Stimulated activated CD4-positive, alpha-beta T cell treated with anti-CD3 and anti-CD28 coated beads, Interleukin-1b, Interleukin-23, amount 100 ng/mL, for 4 hours (primary cell): ENCODE measurements at places on chromosomes 5 and 9.

DNA sequence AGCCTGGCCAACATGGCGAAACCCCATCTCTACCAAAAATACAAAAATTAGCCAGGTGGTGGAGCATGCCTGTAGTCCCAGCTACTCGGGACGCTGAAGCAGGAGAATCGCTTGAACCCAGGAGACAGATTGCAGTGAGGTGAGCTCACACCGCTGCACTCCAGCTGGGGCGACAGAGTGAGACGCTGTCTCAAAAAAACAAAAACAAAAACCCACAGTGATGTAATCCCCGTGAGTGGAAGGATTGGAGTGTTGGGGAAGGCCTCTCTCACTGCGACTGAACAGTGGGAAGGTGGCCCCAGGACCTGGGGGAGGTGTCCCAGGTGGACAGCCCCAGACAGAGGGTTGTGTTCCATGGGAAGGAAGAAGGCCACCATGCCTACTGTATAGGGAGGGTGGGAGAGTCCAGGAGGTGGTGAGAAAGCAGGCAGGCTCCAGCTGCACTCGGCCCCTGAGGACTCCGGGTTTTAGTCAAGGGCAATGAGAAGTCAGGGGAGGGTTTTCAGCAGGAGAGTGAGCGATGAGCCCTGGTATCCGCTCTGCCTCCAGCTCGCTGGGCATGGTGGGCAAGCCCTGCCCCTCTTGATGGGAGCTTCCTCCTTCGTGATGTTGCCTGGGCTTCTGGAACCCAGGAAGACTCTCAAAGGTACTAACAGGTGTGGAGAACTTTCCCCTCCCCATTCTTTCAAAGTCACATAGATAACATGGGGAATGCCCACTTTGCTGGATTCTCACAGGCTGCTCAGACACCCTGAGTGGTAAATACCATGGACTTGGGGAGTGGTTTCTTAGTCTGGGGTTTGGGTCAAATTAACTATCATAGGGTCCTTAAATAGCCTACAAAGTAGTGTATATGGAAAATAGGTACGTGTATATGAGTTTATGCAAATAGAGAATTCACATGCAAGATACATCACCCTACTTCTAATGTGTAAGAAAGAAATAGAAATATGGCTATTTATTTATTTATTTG is 74.7 kb downstream of the PPARGC1B start:
- no peak for DNase-seq

DNA sequence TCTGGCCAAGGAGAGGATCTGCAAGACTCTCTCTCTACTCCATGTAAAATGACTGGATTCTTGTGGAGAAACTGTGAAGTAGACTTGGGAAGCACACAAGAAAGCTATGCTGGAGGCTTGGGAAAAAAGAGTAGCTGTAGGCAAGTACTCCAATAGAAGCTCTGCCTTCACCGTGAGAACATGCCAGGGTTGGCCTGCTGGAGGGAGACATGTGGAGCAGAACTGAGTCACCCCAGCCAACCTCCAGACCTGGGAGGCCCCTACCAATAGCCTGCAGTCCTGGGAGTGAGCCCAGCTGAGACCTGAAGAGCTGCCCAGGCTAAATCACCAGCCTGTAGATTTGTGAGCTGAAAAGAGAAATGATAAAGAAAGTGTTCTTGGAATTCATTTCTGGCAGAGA is 66.6 kb downstream of the DEPDC1B start:
- DNase-seq: no peak

DNA sequence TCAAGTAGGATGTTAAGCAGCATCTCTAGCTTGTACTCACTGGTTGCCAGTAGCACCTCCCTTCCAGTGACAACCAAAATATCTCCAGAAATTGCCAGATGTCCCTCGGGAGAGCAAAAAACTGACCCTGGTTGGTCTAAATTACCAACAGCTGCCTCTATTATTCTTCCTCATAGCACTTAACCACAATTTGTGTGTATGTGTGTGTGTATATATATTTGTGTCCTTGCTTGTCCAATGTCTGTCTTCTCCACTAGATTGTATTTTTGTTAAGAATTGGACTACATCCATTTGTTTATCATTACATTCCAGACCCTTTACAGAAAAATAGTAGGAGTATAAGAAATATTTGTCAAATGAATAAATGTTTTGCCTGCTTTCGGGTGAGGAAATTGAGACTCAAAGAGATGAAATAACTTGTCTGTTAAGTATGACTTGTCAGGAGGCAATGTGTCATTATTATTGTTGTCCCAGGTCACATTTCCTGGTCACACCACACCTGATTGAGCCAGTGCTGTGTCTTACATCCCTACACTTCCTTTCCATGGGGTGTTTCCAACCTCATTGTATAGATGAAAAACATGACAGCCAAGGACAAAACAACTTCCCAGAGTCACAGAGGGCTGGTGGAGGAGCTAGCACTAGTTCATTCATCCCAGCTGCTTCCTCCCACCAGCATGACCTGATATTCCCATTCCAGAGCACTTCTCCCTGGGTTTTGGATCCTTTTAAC is 11.4 kb upstream of the GRPEL2 start:
- no peak for DNase-seq

DNA sequence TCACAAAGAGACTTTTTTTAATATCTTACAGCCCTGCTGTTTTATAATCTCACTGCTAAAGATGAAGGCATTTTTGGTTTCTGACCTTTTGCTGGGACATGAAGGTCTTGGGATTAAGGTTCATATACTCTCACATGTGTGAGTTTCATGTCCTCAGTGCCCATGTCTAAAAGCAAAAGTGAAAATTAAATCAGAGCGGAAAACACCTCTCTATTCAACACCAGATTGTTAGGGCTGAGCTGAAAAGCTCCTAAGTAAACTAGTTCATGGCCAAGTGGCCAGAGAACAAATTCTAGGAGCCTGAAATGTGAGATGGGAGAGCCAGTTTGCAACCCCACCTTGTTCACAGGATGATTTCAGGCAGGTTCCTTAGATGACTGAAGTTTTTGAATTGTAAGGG is 110.9 kb downstream of the GRIA1 start:
- no peak for DNase-seq

GRCh38 chr5:116646611-116647289 is 72.1 kb upstream of the SEMA6A start:
- no peak for DNase-seq

DNA sequence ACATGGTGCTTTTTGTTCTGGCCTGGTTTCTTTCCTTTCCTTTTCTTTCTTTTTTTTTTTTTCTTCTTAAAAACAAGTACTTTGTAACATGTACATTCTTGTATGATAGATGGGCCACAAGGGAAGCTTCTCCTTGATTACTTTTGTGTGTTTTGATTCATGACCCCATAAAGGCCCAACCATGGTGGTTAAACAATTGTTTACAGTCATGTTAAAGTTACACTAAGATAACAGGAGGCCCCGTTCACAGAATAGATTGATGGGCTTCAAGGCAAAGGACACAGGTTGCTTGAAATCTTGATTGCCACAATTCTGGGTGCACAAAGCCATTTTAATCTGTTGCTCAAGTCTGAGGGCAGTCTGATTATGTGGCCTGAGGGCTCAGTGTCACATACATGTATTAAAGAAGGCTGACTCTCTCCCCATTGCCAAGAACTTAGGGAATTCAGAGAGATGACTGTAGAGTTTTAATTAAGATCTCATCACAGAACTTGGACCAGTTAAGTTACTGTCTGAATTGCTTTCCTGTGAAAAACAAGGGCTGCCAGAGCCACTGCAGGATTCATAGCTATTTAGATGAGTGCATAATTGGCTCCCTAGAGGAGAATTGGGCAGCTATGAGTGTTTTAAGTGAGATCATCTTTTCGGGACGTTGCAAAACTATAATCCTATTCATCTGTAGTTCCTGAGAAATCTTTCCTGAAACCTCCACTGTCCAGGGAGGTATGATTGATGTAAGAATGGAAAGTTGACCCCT is 163.4 kb downstream of the TLE4 start:
- no peak for DNase-seq

DNA sequence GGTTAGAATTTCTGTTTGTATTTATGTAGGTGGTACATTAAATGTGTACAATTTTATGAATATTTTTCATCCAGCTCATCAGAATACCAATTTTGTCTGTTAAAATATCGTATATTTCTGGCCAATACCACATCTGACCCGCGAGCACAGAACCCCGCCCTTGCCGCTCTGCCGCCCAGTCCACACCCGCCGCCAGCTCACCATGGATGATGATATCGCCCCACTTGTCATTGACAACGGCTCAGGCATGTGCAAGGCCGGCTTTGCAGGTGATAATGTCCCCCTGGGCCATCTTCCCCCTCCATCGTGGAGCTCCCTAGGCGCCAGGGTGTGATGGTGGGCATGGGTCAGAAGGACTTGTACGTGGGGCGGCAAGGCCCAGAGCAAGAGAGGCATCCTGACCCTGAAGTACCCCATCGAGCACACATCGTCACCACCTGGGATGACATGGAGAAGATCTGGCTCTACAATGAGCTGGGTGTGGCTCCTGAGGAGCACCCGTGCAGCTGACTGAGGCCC is 153.2 kb downstream of the CAVIN4 start:
- no peak for DNase-seq

DNA sequence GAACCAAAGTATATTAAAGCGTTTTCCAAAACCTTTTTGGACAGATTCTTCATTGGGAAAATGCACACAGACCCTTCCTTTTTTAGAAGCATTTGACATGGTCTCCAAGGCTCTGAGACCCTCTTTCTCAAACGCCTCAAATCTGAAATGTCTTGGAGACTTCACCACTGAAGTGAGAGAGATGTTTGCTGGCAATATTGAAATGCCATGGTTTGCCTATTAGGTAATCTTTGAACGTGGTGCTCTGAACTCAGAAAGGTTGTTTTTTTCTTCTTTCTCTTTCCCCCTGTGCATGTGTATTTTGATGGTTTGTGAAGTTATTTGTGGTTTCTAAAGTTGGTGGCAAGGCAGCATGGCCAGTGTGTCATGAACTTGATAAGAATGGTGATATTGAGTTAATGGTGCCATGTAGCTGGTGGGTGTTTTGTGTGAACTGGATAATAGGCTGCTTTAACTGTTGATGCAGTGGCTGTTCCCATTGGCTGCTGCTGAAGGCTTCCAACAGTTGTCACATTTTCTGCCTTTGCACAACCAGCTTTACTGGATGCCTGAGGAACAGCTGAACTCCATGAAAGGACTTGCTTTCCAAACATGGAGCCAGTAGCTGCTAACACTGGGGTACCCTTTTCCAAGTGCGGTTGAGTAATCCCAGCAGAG is 1.7 kb downstream of the PALM2AKAP2 start:
- no peak for DNase-seq

DNA sequence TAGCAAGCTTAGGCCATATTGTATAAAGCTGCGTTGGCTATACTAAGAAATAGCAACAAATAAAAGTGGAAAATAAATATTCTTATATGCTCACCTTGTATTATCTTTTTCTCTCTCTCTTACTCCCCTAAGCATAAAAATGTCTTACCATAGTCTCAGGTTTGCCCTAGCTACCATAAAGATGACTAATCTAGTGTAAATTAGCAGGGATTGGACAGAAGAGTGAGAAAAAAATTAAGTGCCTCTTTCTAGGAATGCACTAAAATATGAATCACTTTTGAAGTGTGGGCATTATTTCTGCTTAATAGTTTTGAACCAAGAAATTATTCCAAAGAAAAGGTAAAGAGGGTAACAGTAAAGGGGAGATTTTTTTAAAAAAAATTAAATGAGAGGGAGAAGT is 201.3 kb downstream of the HINT1 start:
- no peak for DNase-seq

DNA sequence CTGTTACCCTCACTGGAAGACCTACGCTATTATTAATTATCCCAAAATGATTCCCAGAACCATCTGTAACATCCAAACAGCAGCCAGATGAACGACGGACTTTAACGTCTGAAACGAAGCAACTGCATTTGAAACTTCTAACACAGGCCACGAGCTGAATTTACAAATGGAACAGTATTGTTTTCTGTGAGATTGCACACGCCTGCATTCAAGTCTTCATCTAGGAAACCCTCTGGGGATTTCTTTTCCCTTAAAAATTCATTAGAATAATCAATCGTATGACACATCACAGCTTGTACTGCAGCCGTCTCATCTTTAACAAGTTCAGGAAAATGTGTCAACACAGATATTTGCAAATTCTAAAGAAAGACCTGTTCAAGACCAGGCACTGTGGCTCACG is 80.2 kb downstream of the MYO10 start:
- DNase-seq: no peak

- no peak for DNase-seq
These were observed 27.6 kb upstream of the TSLP start for GRCh38 chr5:111043712-111044506.

DNA sequence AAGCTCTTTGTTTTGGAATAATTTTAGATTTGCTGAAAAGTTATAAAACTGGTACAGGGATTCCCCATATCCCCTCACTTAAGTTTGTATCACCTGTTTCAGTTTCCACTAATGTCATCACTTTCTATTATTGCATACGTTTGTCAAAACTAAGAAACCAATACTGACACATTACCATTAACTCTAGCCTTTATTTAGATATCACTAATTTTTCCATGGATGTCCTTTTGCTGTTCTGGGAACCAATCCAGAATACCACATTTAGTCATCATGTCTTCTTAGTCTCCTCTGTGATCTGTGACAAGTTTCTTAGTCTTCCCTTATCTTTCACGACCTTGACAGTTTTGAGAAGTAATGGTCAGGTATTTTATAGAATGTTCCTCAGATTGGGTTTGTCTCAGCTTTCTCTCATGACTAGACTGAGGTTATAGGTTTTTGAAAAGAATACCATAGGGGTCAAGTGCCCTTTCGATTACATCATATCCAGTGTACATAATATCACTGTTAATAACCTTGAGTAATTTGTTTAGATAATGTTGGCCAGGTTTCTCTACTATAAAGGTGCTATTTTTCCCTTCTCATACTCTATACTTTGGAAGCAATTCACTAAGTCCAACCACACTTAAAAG is 51.9 kb upstream of the NMUR2 start:
- no peak for DNase-seq

- DNase-seq: no peak
These were observed 171.0 kb downstream of the ARRDC3 start for GRCh38 chr5:91211997-91212713.

- no peak for DNase-seq
These were observed 335.3 kb downstream of the DIRAS2 start for GRCh38 chr9:90307167-90307833.

GRCh38 chr9:99106044-99106375 is 1.1 kb downstream of the TGFBR1 start:
- DNase-seq: no peak
